Mucosa of gallbladder (tissue), 1 donor: ENCODE measurements at places on chromosomes 5 and 9. TPM values are rescaled to one million over a fixed set of nuclear protein-coding genes. Genes with fewer than 3 reads are reported as not detected.
A peak's percentile ranks its signal among the peaks of the same experiment; 100 is the strongest.

DNA sequence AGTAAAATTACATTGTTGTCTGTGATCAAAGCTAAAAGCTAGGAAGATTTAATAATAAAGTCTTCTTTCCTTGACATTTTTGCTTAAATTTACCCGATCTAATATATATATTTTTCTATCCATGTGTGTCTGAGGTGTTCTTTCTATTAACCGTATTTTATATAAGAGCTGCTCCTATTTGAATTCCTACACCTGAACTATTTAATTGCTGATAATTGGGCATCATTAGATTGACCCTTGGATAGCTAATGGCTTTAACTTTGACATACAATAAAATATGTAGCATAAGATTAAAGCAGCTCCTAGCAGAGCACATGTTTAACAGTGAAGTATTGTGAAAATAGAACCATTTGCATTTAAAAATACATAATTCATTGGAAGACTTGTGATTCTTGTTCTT lies 792.7 kb downstream of the MAT2B start:
- no peak for DNase-seq

- no peak for DNase-seq
These were observed 8.8 kb downstream of the TENT2 start for GRCh38 chr5:79621056-79621455.

Gene ACTBL2
- total RNA-seq, result not detected

- no peak for DNase-seq
These were observed 315.6 kb upstream of the KLF4 start for GRCh38 chr9:107805201-107805600.

Gene CDH12
- total RNA-seq, result 0.09 TPM

Gene MORN5
- total RNA-seq, result 7.8 TPM

GRCh38 chr5:137615171-137615775 lies 116.1 kb upstream of the SPOCK1 start:
- DNase-seq, result no peak

GRCh38 chr5:16754601-16755000 lies 137.8 kb upstream of the RETREG1 start:
- DNase-seq, result no peak

DNA sequence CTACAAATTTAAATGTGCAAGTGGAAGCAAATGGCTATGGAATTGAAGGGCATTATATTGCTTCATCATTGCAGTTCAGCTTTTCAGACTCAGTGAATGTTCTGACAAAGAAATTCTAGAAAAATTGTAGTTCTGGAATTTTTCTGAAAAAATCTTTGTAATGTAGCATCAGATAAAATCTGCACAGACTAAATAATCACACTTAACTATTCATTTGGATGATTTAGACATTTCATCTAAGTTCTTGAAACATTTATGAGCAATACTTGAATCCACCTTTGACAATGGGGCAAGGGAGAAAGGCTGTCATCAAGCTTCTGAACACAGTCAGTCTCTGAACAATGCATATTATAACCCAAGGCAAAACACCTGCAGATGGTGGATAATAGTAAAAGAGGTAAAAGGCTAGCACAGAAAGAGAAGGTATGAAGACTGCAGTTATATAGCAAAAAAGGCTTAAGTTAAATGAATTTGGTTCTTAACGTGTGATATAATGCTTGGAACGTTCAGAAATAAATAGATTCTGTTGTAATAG lies 1352.0 kb upstream of the NUDT12 start:
- no peak for DNase-seq

GRCh38 chr9:109417054-109417453 lies 81.1 kb downstream of the PTPN3 start:
- no peak for DNase-seq

Gene TEX48
- total RNA-seq, result not detected

DNA sequence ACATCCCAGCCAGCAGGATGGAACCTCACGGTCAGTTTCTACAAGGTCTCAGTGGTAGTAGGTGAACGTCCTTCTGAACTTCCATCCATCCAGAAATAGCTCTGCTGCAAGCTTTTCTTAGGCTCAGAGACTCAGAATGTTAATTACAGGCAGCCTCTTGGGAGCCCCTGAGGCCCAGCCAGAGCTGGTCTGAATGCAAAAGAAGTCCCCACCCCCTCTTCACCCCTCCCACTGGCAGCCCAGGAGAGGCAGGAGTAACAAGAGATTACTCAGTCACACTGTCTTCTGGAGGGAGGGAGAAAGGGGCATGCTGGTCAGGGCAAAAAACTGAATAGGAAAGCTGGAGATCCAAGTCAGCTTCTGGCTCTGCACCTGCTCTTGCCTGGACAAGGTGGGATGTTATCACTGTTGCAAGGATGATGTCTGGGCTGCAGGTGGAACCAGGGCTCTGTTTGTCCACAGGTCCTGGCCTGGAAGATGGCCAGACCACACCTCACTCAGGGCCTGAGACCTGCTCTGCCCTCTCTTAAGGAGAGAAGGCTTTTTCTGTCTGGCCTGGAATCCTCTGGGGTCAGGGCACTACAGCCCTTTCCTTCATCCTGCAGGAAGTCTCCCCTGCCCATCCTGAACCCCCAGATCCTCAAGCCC lies 9.1 kb downstream of the ENHO start:
- no peak for DNase-seq

GRCh38 chr5:3310541-3311261 lies 284.9 kb upstream of the IRX1 start:
- peak; percentile 49 for DNase-seq

Gene SLC26A2
- total RNA-seq, result 8.7 TPM

GRCh38 chr5:31811210-31811609 lies 172.3 kb downstream of the PDZD2 start:
- DNase-seq, result no peak

GRCh38 chr5:140145818-140146522 lies 20.2 kb downstream of the IGIP start:
- peak; percentile 76 for DNase-seq

Gene CCL19
- 4.1 TPM for total RNA-seq

GRCh38 chr9:128713941-128714573 lies 9.9 kb downstream of the ZDHHC12 start:
- DNase-seq, result no peak

Gene ASPN
- total RNA-seq, result 40.9 TPM

Gene FOXI1
- 0.69 TPM for total RNA-seq

Gene ZNF474
- 0.29 TPM for total RNA-seq

- DNase-seq, result no peak
These were observed 29.2 kb downstream of the HOMER1 start for GRCh38 chr5:79484731-79485130.

GRCh38 chr9:92619601-92620300 lies 50.2 kb downstream of the IPPK start:
- DNase-seq, result no peak

Gene PIP5K1B
- total RNA-seq, result 14.0 TPM

GRCh38 chr9:14585730-14586473 lies 107.3 kb downstream of the ZDHHC21 start:
- no peak for DNase-seq

DNA sequence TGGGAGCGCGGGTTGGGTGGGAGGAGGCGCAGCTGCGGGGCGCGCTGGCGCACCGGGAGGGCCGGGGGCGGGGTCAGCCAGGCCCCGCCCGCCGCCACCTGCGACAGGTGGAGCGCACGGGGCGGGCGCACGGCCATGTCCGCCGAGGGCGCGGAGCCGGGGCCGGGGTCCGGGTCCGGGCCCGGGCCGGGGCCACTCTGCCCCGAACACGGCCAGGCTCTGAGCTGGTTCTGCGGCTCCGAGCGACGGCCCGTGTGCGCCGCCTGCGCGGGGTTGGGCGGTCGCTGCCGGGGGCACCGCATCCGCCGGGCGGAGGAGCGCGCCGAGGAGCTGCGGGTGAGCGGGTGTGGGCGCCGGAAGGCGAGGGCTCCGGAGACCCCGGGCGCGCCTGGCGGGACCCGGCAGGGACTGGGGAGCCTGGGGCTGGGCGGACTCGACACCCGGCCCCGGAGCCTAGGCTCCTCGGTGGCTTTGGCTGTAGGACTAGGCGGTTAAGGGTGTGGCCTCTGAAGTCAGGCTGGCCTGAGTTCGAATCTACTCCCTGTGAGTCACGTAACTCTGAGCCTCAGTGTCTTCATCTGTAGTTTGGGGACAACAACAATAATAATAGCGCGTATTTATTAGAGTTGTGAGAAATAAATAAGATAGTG lies at the start of gene BSPRY:
TSS of gene BSPRY (plus strand) at position 97 of the 650 bp plus-strand sequence. CDS start at position 136, 39 bp downstream.
- no peak for DNase-seq

DNA sequence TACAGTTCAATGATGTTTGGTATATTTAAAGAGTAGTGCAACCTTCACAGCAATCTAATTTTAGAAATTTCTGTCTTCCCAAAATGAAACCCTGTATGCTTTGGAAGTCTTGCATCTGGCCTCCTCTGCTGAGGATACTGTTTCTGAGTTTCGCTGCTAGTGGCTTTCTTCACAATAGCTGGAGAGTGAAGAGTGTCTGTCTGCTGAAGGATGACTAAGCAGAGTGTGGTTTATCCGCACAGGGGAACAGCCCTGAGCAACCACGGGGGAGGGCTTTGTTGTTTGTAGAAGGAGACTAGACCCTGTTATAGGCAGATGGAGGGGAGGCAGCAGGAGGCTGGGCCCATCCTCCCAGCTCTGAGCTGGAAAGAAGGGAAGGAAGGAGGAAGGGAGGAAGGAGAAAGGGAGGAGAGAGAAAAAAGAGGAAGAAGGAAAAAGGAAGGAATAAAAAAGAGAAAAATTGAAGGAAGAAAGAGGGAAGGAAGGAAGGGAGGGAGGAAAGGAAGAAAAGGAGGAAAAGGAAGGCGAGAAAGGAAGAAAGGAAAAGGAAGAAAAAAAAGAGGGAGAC lies 10.5 kb upstream of the IRX2 start:
- no peak for DNase-seq

Gene HACD4
- total RNA-seq, result 2.8 TPM

- DNase-seq, result no peak
These were observed 45.0 kb downstream of the SARDH start for GRCh38 chr9:133693116-133693515.

DNA sequence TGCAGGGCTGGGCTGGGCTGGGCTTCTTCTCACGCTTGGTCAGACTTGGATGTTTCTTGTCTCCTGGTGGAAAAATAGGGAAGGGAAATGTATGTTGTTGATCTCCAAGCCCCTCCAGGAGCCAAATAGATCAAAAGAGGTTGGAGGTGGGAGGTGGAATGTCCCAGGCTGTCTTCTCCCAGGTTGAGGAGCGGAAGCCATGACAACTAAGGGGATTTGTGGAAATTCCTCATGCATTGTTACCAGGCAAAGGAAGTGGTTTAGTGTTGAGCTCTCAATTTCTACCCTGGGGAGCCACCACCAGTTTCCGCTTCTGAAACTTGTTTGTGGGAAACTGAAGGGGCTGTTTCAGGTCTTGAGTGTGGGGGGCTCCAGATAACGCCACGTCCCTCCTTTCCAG lies 79.0 kb downstream of the SPRY4 start:
- no peak for DNase-seq

Gene CDC25C
- total RNA-seq, result 0.37 TPM

Gene ORM2
- 2.8 TPM for total RNA-seq

Gene GGTA1
- total RNA-seq, result 8.4 TPM

- DNase-seq, result no peak
These were observed 781 bp upstream of the MYOZ3 start for GRCh38 chr5:150660108-150660831.

DNA sequence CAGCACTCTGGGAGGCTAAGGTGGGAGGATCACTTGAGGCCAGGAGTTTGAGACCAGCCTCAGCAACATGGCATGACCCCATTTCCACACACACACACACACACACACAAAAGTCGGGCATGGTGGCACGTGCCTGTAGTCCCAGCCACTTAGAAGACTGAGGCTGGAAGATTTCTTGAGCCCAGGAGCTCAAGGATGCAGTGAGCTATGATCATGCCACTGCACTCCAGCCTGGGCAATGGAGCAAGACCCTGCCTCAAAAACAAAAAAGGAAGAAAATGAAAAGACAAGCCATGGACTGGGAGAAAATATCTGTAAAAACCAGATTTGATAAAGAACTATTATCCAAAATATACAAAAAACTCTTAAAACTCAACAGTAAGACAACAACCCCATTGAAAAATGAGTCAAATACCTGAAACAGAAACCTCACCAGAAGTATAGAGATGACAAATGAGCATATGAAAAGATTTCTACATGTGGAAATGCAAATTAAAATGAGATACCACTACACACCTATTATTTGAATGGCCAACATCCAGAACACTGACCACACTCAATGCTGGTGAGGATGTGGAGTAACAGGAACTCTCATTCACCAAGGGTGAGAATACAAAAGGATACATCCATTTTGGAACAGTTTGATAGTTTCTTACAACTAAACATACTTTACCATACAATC lies 24.7 kb downstream of the DNAJA1 start:
- DNase-seq, result no peak

Gene PKN3
- total RNA-seq, result 9.4 TPM

- DNase-seq, result no peak
These were observed 18.3 kb upstream of the IL13 start for GRCh38 chr5:132639706-132640130.

DNA sequence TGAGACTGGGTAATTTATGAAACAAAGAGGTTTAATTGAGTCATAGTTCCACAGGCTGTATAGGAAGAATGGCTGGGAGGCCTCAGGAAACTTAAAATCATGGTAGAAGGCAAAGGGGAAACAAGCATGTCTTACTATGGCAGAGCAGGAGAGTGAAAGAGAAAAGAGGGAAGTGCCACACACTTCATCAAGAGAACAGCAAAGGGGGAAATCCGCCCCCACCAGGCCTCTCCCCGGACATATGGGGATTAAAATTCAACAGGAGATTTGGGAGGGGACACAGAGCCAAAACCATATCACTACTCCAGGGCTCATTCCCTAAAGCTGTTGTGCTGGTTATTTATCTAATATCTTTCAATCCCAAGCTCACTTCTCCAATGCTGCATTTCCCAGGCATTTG lies 50.2 kb upstream of the NR3C1 start:
- DNase-seq, result no peak

DNA sequence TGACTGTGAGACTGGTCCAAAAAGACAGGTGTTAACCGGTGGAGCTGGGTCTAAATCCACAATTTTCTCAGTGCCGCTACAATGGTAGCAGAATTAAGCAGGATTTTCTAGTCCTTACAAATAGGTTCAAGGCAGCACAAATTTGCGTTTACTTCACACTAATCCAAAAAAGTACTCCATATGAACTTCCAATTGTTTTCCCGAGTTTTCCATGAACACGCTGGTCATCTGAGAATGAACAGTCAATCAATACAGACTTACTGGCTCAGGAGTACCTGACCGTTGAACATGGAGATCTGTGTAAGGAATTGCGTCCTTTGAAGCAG lies 709 bp downstream of the SLC35D2 start:
- DNase-seq, result no peak

- no peak for DNase-seq
These were observed 167.1 kb downstream of the ACTL7B start for GRCh38 chr9:108688676-108689075.

Gene WWC1
- total RNA-seq, result 58.4 TPM
